ENCODE measurements at places on chromosomes 2 and 18.

- no peak for DNase-seq
Observed at GRCh38 chr2:137507237-137507636, 457.0 kb upstream of the HNMT start.

DNA sequence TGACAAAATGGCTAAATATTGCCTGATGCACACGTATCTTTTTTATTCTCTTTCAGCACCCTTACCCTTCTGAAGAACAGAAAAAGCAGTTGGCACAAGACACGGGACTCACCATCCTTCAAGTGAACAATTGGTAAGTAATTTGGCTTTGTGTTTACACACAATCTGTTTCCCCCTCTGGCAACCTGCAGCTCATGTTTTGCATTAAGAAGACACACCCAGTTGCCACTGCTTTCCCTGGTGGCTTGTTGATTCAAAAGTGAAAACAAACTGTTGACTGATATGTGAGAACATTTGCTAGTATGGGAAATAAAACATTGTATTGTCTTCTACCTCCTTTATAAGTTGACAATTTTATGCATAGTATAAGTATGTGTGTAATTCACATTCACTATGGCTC, 113.0 kb downstream of the MEIS1 start:
- no peak for DNase-seq

DNA sequence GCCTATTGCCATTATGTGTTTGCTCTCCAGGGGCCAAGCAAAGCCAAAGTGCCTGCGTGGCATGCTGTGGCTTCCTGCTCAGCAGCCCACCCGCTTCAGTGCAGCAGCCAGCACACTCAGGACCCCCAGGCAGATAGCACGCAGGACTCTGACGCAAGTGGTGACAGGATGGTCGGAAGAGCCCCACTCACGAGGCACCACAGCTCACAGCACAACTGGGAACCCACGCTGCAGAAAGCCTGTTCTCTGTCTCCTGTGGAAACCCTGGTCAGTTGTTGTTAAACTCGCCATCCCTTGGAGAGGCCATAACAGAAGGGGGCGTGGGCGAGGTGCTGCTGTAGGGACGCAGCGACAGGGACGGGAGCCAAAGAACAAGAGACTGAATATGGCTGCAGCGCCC, 76.4 kb downstream of the HDAC4 start:
- DNase-seq: no peak

GRCh38 chr2:64784168-64785061, 130.7 kb upstream of the SERTAD2 start:
- no peak for DNase-seq

GRCh38 chr2:12934146-12934756, 217.5 kb downstream of the TRIB2 start:
- no peak for DNase-seq

DNA sequence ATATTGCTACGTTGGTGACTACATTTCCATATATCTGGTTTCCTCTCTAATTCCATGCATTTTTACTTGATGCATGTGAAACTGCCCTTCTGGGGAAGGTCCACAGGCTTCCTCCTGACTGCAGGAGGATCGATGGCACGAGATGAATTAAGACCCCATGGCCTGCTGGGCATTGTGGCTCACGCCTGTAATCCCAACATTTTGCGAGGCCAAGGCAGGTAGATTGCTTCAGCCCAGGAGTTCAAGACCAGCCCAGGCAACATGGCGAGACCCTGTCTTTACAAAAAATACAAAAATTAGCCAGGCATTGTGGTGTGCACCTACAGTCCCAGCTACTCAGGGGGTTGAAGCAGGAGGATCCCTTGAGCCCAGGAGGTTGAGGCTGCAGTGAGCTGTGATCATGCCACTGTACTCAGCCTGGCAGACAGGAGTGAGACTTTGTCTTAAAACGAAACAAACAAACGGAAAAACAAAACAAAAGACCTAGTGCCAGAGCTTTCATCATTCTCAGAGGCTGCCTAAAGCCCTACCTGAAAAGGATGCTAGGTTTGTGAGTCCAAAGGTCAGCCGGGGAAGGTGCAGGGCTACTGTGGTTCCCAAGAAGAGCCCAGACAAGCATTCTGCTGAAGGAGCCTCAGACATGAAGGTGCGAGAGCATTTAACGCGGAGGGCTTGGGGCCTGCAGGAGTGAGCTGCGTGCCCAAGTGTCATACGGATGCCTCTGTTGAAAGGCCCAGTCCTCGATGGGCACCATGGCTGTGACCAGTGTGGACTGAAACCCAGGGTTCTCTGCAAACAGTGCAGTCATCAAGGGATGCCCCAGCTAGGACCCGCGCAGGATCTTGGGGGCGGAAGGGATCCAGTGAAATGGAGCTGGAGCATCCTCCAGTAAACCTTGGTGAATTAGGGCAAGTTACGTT, 21.6 kb downstream of the GPR55 start:
- no peak for DNase-seq

- no peak for DNase-seq
Observed at GRCh38 chr2:9238591-9239326, 32.1 kb downstream of the ASAP2 start.

DNA sequence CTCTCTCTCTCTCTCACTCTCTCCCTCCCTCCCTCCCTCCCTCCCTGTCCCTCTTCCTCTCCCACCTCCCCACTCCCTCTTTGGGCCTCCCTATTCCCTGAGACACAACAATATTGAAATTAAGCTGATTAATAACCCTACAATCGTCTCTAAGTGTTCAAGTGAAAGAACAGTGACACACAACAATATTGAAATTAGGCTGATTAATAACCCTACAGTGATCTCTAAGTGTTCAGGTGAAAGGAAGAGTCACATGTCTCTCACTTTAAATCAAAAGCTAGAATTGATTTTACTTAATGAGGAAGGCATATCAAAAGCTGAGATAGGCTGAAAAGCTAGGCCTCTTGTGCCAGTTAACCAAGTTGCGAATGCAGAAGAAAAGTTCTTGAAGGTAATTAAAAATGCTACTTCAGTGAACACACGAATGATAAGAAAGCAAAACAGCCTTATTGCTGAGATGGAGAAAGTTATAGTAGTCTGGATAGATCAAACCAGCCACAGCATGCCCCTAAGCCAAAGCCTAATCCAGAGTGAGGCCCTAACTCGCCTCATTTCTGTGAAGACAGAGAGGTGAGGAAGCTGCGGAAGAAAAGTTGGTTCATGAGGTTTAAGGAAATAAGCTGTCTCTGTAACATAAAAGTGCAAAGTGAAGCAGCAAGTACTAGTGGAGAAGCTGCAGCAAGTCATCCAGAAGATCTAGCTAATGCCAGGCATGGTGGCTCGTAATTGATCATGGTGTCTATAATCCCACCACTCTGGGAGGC, 21.3 kb downstream of the MALT1 start:
- DNase-seq: no peak

DNA sequence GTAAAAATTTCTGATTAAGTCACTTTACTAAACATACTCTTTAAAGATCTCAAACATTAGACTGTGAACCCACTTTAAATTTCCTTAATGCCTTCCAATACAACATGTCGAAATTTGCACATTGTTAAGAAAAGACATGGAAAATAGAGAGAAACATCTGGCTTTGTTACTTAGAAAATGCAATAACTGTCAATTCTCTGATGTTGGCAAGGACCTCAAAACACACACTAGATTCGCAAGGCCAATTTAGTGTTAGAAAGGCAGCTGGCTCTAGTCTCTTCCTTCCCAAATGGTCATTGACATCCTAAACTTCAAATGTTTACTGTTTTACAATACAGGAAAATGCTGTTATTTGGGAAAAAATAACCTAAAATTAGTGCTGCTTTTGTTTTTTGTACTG, 110.6 kb downstream of the UPP2 start:
- DNase-seq: no peak

DNA sequence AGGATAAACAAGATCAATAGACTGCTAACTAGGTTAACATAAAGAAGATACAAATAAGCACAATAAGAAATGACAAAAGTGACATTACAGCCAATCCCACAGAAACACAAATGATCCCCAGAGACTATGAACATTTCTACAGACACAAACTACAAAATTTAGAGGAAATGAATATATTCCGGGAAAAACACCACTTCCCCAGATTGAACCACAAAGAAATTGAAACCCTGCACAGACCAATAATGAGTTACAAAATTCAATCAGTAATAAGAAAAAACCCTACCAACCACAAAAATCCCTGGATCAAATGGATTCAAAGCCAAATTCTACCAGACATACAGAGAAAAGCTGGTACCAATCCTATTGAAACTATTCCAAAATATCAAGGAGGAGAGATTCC, 232.4 kb upstream of the RBMS1 start:
- no peak for DNase-seq

DNA sequence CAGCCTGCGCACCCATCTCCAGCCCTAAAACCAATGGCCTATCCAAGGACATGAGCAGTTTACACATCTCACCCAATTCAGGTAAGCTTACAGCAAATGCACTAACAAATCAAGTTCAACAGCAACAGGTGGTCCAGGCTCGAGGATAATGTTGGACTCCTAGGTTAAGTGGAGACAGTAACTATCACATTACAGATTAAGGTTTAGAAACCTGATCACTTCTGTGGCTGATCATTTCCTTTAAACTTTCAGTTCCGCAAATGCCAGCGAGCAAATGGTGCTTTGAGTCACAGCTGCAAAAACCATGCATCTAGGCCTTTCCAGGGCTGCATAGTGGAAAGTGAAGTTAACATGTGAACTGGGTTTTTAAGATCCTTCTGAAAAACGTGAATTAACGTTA, 259.4 kb downstream of the GBX2 start:
- DNase-seq: no peak

DNA sequence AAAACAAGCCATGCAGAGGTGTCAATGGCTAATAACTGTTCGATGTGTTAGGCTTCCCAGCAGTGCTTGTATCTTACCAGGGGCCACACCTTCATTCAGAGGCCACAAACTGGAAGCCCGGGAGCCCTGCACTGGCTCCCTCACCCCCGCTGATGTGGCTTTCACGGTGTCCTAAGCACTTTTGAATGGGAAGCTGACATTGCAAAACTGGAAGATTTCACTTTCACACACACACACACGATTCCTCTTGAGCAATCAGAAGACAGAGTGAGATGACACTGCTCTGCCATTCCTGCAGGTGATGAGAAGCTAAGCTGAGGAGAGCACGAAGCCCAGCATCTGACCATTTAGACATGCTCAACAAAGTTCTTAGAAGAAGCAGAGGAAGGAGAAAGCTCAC, 8.6 kb upstream of the ZNF407 start:
- DNase-seq: no peak

DNA sequence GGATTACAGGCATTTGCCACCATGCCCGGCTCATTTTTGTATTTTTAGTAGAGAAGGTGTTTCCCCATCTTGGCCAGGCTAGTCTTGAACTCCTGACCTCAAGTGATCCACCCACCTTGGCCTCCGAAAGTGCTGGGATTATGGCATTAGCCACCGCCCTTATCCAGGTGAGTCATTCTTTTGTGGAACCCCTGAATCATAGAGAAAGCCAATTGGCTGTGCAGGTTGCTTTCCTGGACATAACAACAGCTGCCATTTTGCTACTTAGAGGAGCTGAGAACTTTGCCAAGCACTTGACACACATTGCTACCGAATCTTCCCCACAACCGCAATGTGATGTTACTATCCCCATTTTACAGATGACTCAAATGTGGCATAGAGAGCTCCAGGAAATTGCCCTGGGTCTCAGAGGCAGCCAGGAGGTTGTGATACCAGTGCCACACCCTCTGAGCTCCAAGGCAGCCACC, 36.0 kb downstream of the SETBP1 start:
- no peak for DNase-seq

DNA sequence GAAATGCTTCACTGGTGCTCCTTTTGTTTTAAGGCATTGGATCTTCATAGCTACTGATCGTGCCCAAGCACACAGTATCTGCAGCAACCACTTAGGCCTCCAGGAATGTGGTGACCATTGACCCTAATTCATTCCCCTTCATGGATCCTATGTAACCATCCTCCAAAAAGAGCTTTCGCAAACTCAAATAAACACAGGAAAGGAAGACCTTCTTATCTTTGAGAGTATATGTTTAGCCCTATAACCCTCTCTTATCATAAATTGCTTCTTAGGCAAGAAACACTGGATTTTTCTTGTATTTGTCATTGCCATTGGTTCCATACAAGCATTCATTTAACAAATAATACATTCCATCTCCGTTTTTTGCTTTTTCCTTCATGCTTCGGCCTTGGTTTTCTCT, 4.1 kb upstream of the TTR start:
- DNase-seq: no peak

DNA sequence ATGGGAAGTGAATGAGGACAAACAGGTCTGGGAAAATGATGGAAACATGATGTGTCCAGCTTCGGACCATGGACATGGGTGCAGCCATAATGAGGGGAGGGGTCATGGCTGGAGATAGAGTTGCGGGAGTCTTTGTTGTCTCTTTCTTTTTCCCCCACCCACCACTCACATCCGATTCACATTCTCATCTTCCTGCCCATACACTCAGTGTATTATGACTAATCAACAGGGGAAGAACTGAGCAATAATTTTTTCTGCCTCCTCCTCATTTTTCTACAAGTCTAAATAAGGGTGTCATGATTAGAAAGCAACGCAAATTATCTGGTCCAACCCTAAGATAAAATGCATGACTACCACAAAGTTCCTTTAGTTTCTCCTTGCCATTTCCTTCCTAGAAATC, 5.7 kb upstream of the SERPINB2 start:
- no peak for DNase-seq

GRCh38 chr2:25960920-25961319, 21.4 kb downstream of the KIF3C start:
- no peak for DNase-seq

DNA sequence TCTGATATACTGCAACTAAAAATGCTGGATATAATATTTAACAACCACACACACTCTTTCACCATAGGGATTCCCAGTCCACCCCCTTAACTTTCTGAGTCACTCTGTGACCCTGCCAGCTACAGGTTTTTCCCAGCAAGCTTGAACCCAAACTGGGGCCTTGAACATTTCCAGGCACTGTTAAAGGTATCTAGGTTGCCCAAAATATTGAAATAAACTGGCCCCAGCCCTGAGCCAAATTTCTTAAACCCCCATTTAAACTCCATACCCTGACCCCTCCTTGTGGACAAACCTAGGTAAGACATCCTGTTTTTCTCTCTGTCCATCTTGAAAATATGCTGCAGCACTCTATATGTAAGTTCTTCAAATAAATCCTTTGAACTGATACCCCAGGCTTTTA, 19.7 kb upstream of the DCTN1 start:
- no peak for DNase-seq

DNA sequence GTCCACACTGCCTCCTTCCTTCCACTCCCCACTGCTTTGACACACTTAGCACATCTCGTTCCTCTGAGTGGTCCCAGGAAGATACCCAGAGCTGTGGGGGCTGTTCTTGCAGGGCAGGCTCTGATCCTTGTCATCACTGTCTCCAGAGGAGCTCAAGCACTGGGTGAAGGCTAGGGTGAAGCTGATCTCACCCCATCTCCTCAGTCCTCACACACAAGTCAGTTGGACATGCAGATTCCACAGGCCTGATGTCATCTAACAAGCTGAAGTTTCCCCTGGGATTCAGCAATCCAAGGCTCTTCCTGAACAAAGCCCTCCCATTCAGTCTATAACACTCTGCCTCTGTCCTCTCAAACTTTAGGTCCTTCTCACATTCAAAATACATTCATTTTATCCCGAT, 90.6 kb upstream of the RAB6C start:
- DNase-seq: no peak
